Thoracic aorta (tissue), 2 donors: ENCODE measurements at places on chromosomes 16 and 17.

GRCh38 chr17:55121268-55121667 lies 143.5 kb upstream of the HLF start:
- DNase-seq = no peak

GRCh38 chr17:69916761-69917160 lies 158.3 kb upstream of the KCNJ16 start:
- no peak for DNase-seq

- no peak for DNase-seq
Measured at GRCh38 chr17:58329035-58329809, 627 bp upstream of the TSPOAP1 start.

DNA sequence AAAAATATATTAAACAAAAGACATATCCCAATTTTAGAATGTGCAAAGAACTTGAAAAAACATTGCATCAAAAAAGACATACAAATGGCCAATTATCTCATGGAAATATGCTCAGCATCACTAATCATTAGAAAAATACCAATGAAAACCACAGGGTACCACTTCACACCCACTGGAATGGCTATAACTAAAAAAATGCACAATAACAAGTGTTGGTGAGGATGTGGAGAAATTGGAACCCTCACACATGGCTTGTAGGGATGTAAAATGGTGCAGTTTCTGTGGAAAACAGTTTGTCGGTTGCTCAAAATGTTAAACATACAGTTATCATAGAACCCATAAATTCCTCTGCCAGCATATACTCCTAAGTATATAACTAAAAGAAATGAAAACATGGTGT lies 796 bp upstream of the PSMB6 start:
- no peak for DNase-seq

DNA sequence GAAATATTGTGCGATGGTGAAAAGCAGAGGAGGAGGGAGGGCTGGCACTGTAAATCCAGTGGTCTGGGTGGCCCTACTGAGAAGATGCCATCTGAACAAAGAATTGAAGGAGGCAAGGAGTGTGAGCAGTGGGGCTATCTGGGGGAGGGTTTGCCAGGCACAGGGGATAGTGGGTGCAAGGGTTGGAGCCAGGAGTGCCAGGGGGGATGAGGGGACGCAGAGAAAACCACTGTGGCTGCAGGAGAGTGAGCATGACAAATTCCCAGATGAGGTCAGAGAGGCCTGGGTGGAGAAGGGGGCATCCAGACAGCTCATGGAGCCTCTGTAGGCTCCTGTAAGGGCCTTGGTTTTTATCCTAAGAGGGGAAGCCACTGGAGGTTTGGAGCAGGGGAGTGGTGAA lies 4.8 kb downstream of the XYLT2 start:
- no peak for DNase-seq

GRCh38 chr16:10982465-10983150 lies 38.2 kb downstream of the CLEC16A start:
- DNase-seq = no peak

DNA sequence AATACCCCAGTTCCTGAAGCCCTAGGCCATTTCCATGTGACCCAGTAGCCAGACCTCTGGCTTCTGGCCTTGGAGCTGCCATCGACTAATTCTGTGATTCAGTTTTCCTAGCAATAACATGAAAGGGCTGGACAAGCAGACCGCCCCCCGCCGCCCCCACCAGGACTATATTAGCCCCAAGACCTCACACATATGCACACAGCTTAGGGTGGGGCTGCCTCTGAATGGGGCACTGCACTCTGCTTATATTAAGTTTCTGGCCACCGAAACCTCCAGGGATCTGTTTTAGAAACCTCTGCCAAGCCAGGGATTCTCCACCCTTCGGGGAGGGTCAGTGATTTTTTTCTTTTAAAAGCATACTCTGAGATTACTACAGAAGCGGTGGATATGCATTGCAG lies 2.3 kb downstream of the RAB11FIP4 start:
- no peak for DNase-seq
